ENCODE measurements at places on chromosomes 7 and 10. TPM values are rescaled to one million over a fixed set of nuclear protein-coding genes. Genes with fewer than 3 reads are reported as not detected.

- H3K4me3 ChIP-seq, result no peak overlapping the region
- H3K27me3 ChIP-seq, result peaks cover 50% of the 10 kb centered on the region
- DNase-seq, result no peak
- peaks cover 15% of the 10 kb centered on the region for H3K4me1 ChIP-seq
Observed at GRCh38 chr10:46560381-46560780, 3.9 kb upstream of the GPRIN2 start.

DNA sequence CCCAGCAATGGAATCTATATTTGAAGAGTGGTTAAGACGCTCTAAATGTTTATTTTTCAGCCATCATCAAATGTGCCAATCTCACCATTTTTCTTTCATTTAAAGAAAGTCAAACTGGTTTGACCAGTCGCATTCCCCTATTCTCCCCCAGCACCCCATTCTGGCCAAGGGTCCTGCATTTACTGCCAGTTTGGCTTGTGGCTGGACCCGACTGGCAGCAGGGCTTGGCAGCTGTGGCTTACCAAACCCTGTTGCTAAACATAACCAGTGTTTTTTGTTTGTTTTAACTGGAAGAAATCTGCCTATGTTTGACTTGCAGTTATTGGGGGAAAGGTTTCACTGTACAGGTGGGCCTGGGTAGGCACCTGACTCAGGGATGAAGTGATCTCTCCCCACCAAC lies 116.3 kb downstream of the CYP26A1 start:
- no peak overlapping the region for H3K27ac ChIP-seq
- peak; percentile 39 for DNase-seq
- H3K4me3 ChIP-seq, result no peak overlapping the region
- no peaks in the 10 kb centered on the region for H3K27me3 ChIP-seq
- H3K4me1 ChIP-seq, result no peaks in the 10 kb centered on the region

GRCh38 chr10:93516006-93516380 lies 19.6 kb downstream of the CEP55 start:
- H3K27me3 ChIP-seq, result no peaks in the 10 kb centered on the region
- no peaks in the 10 kb centered on the region for H3K4me1 ChIP-seq
- no peak overlapping the region for H3K4me3 ChIP-seq

DNA sequence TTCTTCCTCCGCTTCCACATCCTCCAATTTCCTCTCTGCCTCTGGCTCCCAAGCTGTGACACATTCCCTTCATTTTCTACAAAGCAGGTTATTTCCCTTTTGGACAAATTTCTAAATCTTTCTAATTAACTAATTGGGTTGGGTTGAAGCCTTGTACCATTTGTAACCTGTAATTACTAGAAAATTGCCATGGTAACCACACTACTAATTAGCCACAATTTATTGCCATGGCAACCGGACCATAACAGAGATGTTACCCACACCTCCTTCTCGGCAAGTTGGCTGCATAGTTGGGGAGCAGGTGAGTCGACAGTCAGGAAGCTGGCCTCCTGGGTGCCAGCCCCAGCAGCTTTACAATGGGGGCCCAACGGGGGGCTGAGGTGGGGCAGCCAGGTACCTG lies 61.6 kb downstream of the GOLGA7B start:
- H3K27ac ChIP-seq, result no peak overlapping the region
- no peaks in the 10 kb centered on the region for H3K36me3 ChIP-seq
- H3K4me1 ChIP-seq, result peaks cover 14% of the 10 kb centered on the region
- no peaks in the 10 kb centered on the region for H3K27me3 ChIP-seq
- DNase-seq, result no peak
- no peak overlapping the region for H3K4me3 ChIP-seq

GRCh38 chr7:103811290-103811689 lies 178.2 kb downstream of the RELN start:
- H3K36me3 ChIP-seq, result no peaks in the 10 kb centered on the region
- no peak overlapping the region for H3K4me3 ChIP-seq
- no peak for DNase-seq

DNA sequence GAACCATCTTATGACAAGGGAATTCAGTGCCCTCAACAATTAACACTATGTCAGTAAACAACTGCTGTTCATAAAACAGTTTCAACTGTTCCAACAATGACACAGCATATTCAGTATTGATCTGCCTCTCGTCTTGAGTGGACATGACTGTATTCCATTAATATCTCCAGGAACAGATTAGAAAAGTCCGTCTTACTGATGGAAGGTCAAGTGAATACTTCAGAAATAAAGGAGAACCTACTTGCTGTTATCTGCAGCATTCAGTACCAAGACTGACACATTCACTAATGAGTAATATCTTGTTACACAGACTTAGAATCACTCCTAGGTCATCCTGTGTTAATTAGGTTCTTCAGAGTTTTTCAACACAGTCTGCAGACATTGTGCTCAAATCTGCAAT lies 12.1 kb downstream of the KBTBD2 start:
- no peak overlapping the region for H3K27ac ChIP-seq
- DNase-seq, result no peak
- H3K27me3 ChIP-seq, result no peaks in the 10 kb centered on the region

- H3K4me3 ChIP-seq, result no peak overlapping the region
- H3K27me3 ChIP-seq, result no peaks in the 10 kb centered on the region
- H3K27ac ChIP-seq, result no peak overlapping the region
- no peaks in the 10 kb centered on the region for H3K36me3 ChIP-seq
- no peaks in the 10 kb centered on the region for H3K4me1 ChIP-seq
Observed at GRCh38 chr7:69115788-69116187, 482.5 kb upstream of the AUTS2 start.

- H3K27me3 ChIP-seq, result no peaks in the 10 kb centered on the region
- H3K4me1 ChIP-seq, result peaks cover 66% of the 10 kb centered on the region
- no peaks in the 10 kb centered on the region for H3K36me3 ChIP-seq
- H3K27ac ChIP-seq, result peak overlapping the region; percentile 96
- no peak for DNase-seq
Observed at GRCh38 chr7:151629713-151630272, 110.1 kb upstream of the RHEB start.

DNA sequence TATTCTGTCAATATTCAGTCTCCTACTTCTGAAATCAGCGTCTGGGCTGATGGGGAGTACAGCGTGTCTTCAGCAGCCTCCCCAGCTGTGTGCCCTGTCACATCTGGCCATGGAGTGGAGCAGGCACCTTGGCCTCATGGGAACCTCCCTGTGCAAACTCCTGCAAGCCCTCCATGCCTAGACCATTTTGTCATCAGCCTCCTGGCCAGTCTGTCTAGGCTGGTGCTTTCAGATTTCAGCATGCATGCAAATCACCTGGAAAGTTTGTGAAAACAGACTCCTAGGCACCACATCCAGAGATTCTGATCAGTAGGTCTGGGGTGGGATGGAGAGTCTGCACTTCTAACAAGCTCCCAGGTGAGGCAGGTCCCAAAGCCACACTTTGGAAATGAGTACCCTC lies 26.2 kb upstream of the CCSER2 start:
- no peak overlapping the region for H3K27ac ChIP-seq
- no peaks in the 10 kb centered on the region for H3K4me1 ChIP-seq
- no peak for DNase-seq
- no peaks in the 10 kb centered on the region for H3K36me3 ChIP-seq
- H3K4me3 ChIP-seq, result no peak overlapping the region
- H3K27me3 ChIP-seq, result no peaks in the 10 kb centered on the region

DNA sequence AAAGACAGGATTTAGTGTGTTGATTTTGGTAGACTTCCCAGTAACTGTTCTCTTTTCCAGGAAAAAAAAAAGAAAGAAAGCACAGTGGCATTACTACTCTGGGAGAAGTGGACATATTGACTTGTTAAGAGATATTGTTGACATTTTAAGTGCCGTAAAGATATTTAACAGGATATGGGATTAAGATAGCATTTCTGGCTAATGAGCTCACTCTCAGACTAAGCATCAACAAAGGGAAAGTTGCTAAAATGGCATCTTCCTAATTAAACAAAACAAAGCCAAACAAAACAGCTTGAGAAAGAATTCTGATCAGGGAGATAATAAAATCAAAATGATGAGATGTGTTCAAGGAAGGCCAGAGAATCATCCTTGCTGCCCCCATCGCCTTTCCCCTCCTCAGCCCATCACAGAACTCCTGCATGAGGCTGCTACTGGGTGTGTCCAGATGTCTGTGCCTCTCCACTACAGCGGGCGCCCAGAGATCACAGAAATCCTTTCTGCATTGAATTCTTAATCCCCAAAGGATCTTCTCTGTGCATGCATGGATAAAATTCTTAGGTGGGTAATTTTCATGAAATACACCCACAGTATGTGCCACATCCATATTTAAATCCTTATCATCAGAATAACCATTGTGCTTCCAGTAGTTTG lies 270.5 kb downstream of the POU6F2 start:
- no peak for DNase-seq
- H3K4me3 ChIP-seq, result no peak overlapping the region
- no peaks in the 10 kb centered on the region for H3K4me1 ChIP-seq

DNA sequence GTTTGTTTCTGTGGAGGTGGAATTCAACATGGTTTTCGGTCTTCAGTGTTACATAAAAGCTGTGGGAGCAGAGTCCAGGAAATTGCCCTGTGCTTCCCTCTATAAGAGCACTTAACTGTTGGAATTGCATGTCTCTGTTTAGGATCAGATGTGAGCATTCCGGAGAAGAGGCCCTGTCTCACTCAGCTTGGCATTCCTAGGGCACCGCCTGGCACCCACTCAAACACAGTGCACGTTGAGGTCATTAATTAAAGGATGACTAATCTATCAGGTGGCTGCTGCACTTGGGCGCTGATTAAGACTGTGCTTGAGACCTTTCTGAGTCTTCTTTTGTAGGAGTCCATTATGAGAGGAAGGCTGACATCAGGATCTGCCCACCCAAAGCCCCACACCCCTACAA lies 82.8 kb upstream of the VIPR2 start:
- H3K4me3 ChIP-seq, result no peak overlapping the region
- no peaks in the 10 kb centered on the region for H3K27me3 ChIP-seq
- H3K4me1 ChIP-seq, result no peaks in the 10 kb centered on the region
- H3K27ac ChIP-seq, result no peak overlapping the region
- H3K36me3 ChIP-seq, result no peaks in the 10 kb centered on the region

GRCh38 chr7:121301446-121302213 lies 27.2 kb upstream of the WNT16 start:
- H3K4me3 ChIP-seq, result no peak overlapping the region
- H3K27me3 ChIP-seq, result no peaks in the 10 kb centered on the region
- no peak for DNase-seq
- no peaks in the 10 kb centered on the region for H3K4me1 ChIP-seq
- H3K27ac ChIP-seq, result no peak overlapping the region
- no peaks in the 10 kb centered on the region for H3K36me3 ChIP-seq

DNA sequence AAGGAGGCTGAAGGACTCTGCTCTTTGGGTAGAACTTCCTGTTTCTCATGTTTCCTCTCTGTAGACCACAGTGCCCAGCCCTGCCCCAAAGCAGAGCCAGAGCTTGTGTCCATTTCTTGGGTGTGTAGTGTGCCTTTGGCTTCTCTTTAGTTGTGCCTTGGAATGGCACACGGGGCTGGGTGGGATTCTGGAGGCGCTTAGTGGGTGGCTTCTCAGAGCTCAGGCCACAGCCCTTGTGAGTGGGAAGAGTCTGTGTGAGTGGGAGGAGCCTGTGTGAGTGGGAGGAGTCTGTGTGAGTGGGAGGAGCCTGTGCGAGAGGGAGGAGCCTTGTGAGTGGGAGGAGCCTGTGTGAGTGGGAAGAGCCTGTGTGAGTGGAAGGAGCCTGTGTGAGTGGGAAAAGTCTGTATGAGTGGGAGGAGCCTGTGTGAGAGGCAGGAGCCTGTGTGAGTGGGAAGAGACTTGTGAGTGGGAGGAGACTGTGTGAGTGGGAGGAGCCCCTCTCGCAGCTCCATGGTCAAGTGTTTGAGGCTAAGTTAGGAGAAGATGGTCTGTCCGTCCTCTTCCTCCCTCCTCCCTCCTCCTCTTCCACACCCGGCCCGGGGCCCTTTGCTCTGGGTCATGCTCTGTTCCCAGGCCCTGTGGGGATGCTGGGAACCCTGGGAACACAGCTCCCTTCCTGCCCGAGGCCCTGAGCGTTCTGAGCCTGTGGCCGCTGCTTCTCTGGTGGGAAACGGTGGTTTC lies 153.0 kb downstream of the GRK5 start:
- H3K36me3 ChIP-seq, result no peaks in the 10 kb centered on the region
- no peak overlapping the region for H3K4me3 ChIP-seq
- no peaks in the 10 kb centered on the region for H3K27me3 ChIP-seq
- no peak overlapping the region for H3K27ac ChIP-seq
- DNase-seq, result no peak

DNA sequence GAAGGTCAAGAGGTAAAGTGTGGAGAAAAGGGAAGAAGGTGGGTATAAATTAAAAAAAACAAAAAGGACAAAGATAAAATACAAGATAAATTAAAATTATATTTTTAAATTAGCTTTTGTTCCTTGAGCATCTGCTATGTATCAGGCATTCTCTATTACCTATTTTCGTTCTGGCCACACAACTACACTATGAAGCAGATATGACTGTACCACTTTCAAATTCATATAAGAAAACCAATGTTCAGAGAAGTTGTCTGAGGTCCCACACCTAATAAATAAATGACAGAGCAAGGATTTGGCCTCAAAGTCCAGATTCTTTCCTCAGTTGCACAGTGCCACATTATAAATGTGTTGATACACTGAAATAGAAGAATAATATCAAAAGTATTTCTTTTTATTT lies 103.8 kb upstream of the PCDH15 start:
- no peak overlapping the region for H3K4me3 ChIP-seq
- no peak for DNase-seq
- H3K27me3 ChIP-seq, result no peaks in the 10 kb centered on the region
- no peak overlapping the region for H3K27ac ChIP-seq

DNA sequence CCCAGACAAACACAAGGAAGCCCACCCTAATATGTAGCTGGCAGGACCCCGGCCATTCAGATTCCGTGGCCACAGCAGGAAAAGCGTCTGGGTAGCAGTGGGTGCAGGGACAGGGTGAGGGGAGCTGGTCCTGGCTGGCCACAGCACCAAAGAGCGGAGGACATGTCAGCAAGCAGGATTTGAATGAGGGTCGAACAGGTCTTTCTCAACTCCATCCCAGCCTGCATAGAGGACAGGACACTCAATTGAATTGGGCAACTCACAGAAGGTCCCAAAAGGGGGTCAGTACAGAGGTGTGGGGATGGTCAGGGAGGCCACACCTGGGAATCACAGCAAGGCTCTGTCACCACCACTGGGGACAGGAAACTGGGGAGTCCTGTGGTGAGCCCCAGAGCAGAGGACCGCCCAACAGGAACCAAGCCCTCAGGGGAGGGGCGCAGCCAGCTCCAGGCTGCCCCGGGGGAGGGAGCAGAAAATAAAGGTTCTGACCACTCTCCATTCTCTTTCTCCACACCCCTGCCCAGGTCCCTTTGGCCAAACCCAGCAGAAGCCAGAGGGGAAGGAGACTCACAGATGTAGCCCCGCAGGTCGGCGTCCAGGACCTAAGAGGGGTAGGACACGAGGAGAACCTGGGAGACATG lies 108.7 kb upstream of the PPP2R2D start:
- H3K27ac ChIP-seq, result no peak overlapping the region
- no peaks in the 10 kb centered on the region for H3K27me3 ChIP-seq
- no peak overlapping the region for H3K4me3 ChIP-seq
- no peak for DNase-seq
- no peaks in the 10 kb centered on the region for H3K4me1 ChIP-seq

TRIP6 gene
- 60.2 TPM for total RNA-seq

KLF14 gene
- not detected for total RNA-seq

SPDYE5 gene
- total RNA-seq, result not detected

FBXL13 gene
- 1.3 TPM for total RNA-seq

EMX2 gene
- 0.71 TPM for total RNA-seq

IGFBP3 gene
- 60.6 TPM for total RNA-seq

LRIT1 gene
- total RNA-seq, result not detected

PNLIPRP3 gene
- 0.17 TPM for total RNA-seq

TSPAN15 gene
- 49.3 TPM for total RNA-seq
